ENCODE measurements at places on chromosomes 4 and X.

- DNase-seq: peak; percentile 64
Observed at GRCh38 chr4:183443655-183444213, 702 bp upstream of the CDKN2AIP start.

DNA sequence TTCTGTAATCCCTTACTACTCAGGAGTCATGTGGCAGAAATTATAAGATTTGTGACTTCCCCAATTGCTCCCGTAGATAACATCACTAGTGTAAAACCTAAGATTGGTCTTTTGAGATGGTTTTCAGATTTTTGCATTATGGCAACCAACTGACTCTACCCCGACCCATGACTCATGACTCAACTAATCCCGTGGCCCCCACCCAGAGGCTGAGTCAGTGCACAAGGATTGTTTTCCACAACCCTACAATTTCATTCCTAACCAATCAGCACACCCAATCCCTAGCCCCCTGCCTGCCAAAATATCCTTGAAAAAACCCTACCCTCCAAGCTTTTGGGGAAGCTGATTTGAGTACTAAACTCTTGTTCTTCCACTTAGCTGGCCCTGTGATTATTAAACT lies 109.4 kb upstream of the FAM9C start:
- DNase-seq: peak; percentile 36

DNA sequence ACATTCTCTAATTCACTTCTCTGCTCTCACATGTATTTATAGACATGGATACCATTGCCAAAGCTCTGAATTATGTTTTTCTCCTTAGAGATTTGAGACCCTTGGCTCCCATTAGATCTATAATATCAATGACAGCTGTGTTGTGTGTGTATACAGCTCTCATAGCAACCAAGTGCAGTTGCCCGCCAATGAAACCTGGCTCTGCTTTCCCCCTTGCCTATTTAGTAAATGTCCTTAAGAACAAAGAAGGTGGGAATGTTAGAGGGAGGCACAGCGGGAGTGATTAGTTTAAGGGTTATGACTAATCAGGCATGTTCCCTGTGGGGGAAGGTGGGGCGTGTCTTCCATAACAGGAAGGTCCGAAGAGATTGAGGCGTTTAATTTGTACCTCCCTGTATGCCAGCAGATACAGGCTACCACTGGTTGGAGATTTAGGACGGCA lies 100.5 kb upstream of the TBC1D9 start:
- DNase-seq: peak; percentile 67

DNA sequence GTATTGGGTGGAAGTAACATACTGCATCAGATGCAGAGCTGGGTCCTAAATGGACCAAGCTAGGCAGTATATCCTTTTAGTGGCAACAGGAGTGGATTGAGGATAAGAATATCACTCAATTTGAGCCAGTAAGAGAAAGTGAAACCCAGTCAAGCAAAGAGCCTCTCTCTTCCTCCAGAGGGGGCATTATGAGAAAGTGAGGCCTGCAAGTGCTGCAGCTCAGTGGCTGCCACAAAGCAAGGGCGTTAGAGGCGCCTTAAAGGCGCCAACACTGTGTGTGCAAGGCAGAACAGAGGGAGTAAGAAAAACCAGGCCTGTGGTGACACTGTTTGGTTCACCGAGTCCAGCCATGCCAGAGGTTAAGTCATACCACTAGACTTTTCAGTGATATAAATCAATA lies 17.5 kb downstream of the STX18 start:
- peak; percentile 63 for DNase-seq

DNA sequence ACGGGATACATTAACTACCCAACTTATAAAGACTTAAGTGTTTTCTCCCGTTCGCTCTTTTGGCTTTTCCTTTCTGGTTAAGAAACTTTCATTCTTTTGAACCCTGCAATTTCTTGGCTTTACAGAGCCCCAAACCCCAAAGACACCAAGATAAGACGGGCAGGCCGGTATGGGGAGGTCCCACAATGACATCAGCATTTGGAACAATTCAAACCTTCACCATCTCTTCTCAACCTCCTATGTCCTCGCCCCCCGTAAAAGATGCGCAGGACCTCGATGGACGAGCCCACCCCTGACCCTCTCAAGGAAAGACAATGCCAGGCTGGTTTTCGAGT lies 999 bp downstream of the ZNF518B start:
- DNase-seq: peak; percentile 10

GRCh38 chr4:141810712-141811375 lies 174.5 kb downstream of the IL15 start:
- DNase-seq: no peak

DNA sequence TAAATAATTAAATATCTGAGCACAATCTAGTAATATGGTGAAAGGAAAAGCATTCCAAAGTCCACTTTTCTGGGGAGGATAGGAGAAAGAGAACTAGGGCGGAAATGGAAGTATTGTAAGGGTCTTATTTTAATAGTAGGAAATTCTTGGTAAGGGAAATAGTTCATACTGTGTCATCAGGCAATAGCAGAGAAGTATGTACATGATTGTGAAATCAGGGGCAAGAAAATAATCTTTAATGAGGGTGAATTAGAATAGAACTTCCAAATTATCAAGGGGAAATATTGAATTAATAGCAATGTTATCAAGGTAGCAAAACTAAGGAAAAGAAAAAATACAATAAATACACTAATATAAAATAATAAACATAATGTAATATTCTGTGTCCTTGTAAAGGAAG lies 14.8 kb downstream of the GIMD1 start:
- DNase-seq: peak; percentile 20

- peak; percentile 86 for DNase-seq
Observed at GRCh38 chr4:152106113-152106763, 345.4 kb upstream of the GATB start.

DNA sequence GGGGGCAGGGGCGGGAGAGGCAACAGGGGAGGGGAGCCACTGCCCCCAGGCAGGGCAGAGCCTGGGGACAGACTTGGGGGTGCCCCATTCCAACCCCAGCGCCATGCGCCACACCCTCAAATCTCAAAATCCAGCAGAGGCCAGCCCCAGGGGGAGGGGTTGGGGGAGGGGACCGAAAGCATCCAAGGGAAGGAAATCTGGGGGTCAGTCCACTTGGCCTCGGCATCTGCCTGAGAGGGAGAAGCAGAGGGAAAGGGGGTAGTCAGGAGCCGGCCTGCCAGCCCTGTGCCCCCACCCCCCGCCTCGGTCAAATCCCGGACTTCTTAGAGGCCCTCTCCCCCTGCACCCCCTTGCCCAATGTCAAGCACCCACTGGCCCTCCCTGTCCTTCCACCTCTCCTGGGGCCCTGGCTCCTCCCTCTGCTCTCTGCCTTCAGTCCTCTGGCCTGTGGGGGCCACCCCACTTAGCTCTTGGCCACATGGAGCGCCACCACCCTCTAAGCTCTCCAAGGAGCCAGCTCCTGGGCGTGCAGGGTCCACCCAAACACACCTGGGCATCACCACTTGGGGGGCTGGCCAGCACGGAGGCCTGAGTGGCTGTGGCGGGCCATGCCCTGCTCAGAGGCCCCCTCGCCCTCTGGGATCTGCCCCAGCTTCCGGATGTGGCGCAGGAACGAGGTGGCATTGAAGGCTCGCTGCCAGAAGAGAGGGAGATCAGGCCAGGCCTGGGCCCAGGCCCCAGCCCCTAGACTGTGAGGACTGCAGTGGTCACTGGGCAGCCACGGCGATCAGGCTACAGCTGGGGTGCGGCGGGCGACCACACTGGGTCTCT lies 3.5 kb downstream of the PNCK start:
- DNase-seq: no peak

DNA sequence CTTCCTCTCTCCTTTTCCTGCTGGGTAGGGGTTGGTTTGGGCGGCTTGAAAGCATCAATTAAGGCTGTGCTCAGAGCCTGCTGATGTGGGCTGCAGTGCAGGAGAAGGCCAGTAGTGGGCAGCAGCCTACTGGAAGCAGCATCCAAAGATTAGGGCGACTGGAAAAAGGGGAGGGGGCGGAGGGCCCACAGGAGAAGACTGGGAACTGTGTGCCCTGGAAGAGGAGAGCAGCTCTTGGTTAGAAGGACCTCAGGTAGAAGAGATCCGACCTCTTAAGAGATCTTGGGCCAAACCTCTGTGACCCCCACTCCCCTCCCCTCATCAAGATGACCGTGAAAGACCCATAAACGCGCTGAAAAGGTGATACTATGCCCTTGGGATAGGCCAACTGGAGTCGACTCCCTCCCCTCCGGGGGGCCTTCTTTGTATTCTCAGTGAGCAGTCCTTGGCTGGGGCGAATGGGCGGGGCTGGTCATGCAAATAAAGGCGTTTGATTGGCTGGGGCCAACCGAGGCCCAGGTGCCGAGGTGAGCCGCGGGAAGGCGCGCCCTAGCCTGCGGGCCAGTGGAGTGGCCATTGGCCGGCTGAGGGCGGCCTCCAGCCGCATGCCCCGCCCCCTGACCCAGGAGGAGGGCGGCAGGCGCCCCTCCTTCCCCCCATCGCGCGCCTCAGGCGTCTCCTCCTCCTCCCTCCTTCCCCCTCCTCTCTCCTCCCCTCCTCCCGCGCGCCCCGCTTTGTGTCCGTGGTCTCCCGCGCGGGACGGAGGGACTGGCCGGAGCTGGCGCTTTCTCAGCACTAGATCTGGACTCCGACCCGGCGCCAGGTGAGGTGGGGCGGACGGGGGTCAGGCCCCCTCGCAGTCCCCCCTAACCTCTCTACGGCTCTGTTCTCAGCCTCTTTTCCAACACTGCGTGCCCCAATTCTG lies 10.1 kb downstream of the DLG3 start:
- peak; percentile 67 for DNase-seq

DNA sequence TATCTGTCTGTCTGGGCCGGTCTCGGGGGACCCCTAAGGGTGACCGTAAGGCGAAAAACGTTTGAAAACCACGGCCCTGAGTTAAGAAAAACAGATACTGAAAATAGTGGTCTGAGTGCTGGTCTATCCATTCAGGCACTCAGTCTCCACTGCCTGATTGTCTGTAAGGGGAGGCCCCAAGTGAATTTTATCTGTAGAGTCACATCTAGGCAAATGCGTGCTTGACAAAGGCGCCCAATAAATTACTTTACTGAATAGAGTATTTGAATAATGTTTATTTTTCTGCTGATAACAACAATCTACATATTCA lies 465 bp downstream of the HNRNPH2 start:
- no peak for DNase-seq

- no peak for DNase-seq
Observed at GRCh38 chr4:110543577-110543976, 67.6 kb downstream of the ENPEP start.

DNA sequence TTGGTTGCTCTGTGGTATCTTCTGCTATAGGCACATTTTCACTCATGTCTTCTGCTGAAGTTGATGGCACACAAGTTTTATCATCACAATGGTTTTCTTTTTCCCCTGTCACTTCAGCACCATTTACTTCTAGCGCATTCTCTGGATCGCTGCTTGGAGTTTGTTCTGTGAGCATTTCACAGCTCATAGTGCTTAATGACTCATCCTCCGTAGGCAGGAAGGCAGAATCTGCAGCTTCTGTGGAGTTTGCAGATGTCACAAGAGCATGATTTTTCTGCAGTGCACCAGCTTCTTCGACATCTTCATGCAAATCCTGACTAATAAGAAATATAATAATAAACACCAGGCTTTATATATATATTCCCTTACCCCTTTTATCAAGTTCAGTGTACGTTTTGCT lies 83.6 kb downstream of the CHM start:
- DNase-seq: peak; percentile 85

DNA sequence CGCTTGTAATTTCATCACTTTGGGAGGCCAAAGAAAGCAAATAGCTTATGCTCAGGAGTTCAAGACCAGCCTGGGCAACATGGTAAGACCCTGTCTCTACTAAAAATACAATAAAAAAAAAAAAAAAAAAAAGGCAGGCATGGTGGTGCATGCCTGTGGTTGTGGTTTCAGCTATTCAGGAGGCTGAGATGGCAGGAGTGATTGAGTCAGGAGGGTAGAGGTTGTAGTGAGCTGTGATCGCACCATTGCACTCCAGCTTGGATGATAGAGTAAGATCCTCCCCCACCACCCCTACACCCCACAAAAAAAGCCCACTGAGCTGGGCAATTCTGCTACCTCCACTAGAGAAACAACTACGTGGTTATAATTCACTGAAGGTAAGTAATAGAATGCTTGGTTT lies 118.8 kb upstream of the PCDH18 start:
- DNase-seq: peak; percentile 82

DNA sequence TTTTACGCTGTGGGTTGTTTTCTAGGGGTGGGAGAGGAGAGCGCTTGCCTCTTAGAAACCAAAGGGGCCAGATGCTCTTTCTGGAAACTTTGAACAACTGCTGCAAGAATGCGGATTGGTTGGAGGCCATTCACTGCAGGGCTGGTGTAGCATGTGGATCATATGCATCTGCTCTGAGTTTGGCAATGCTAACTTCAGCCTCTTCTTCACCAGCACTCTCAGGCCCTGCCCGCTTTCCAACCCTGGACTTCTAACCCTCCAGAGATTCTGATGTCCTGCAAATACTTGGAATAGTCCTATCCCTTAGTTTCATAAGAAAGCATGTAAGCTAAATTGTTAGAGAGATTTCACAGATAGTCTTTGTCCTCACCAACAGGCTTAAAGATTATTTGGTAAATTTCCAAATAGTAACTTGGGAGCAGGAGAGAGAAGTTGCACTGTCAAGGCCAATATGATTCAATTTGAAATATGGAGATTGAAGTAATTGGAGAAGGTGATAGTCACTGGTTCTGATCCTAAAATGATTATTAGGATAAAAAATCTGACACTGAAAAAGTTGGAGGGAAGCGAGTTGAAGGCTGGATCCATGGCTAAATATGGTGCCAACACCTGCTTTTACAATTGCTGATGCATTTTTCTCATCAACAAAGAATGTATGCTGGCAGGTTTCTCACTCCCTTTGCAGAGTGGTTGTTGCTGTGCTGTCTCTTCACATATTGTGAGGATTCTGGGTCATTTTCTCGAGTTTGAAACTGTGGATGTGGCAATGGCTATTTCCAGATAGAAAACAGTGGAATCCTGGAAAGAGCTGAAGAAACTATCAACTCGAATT lies 210.4 kb downstream of the PTTG2 start:
- DNase-seq: no peak

GRCh38 chrX:81662381-81662780 lies 460.5 kb downstream of the SH3BGRL start:
- DNase-seq: no peak

DNA sequence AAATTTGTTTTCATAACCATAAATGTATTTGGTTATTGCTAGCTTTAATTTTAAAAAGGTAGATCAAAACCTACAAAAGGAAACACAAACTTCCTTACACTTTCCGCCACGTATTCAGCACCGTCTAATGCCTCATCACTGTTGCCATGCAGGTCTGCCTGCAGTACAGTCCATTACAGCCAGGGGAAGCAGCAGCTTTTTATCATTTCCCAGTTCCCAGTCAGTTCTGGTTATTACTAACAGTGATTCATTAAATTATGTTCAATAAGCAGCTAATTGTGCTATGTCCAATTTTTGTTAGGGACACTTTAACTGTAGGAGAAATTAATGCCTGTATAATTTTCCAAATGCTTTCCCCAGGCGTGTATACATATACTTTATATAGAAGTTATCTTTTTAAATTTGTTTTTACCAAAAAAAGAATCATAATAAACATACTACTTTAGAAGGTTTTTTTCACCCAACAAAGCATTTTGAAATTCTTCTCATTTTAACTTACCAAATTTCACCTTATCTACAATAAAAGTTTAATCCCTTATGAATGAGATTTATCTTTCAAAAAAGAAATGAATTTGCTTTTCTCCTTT lies 93.3 kb downstream of the ANXA3 start:
- DNase-seq: peak; percentile 92
